ENCODE measurements at places on chromosomes 11 and 22. TPM values are rescaled to one million over a fixed set of nuclear protein-coding genes. Genes with fewer than 3 reads are reported as not detected.

DNA sequence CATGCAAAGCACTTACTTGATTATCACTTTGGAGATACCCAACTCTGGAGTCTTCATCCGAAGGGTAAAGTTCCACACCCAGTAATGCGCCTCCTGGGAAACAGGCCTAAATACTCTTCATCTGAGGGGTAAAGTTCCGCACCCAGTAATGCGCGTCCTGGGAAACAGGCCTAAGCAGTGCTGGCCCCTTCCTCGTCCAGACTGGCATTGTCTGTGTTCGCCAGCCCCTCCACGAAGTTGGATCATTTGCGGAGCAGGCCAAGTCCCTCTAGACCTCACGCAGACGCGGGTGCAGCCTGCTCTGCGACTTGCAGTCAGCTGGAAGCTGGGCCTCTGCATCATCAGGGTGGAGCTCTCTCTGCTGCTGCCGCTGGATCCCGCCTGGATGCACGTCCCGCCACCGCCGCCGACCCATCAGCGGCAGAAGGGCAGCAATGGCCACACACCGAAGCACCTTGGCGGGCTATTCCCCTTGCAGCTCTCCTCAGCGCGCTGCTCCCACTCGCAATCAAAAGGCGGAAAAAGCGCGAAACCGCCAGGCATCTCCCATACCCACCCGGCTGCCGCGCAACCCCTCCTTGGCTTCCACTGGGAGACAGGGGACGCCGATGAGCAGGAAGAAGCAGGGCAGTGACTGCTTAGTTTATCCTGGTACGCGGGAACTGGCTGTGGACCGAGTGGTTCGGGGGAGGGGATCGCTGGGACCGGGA, 34.1 kb upstream of the GLYATL1 start:
- peak; percentile 82 for DNase-seq

GRCh38 chr22:28942801-28943500, 59.6 kb downstream of the ZNRF3 start:
- no peak for DNase-seq

GRCh38 chr11:118744046-118744445, 46.9 kb downstream of the DDX6 start:
- DNase-seq, result no peak

DNA sequence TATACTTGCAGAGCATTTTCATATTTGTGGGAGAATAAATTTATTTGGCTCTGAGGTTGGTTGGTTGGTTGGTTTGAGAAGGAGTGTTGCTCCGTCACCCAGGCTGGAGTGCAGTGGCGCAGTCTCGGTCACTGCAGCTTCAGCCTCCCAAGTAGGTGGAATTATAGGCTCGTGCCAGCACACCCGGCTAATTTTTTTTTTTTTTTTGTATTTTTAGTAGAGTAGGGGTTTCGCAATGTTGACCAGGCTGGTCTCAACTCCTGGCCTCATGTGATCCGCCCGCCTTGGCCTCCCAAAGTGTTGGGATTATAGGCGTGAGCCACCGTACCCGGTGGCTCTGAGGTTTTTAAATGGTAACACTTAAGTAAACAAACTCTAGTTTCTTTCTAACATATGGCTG, 161.1 kb downstream of the TEAD1 start:
- no peak for DNase-seq

DNA sequence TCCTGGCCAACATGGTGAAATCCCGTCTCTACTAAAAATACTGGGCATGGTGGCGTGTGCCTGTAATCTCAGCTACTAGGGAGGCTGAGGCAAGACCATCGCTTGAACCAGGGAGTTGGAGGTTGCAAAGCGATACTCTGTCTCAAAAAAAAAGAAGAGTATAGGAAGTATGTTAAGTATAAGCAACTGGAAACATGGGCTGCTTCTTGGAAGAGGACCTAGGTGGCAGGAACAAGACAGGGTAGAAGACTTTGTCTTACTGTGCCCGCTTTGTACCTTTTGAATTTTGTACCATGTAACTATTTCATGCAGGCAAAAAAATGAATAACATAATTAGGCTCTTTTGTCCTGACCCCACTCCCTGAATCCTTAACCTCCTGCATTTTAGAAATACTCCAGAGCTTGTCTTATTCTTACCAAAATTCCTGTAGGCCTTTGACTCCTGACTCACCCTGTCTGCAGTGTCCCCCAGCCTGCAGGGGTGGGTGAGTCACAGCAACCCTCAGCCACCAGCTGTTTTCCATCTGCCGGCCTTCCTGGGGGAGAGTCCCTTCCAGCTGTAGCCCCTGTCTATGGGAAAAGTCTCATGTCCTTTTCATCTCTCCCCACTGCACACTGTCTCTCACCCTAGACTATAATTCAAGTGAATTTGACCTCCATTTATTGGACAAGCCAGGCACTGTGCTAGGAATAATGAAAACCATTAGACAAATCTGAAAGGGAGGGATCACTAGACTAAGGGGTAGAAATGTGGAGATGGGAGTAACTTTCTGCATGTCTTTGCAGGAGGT, 41.8 kb downstream of the TXN2 start:
- DNase-seq, result peak; percentile 99

GRCh38 chr11:79089601-79090000, 351.2 kb downstream of the TENM4 start:
- no peak for DNase-seq

- DNase-seq, result no peak
Measured at GRCh38 chr11:120749395-120749794, 237.8 kb downstream of the GRIK4 start.

DNA sequence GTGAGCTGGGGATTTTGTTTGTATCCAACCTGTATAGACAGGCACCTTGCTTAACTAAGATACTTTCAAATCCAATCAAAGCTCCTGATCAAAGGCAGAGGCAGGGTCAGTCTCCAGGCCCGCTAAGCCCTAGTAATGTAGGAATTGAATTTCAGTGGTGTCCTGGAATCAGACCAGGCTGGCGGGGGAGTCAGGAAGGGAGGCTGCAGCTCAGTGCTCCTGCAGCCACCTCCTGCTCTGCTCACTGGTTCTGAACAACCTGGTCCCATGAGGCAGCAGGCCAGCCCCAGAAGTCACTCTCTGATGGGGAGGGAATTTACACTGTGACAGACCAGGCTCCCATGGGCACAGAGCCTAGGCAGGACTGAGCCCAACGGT, 38.5 kb upstream of the GALNT18 start:
- no peak for DNase-seq

DNA sequence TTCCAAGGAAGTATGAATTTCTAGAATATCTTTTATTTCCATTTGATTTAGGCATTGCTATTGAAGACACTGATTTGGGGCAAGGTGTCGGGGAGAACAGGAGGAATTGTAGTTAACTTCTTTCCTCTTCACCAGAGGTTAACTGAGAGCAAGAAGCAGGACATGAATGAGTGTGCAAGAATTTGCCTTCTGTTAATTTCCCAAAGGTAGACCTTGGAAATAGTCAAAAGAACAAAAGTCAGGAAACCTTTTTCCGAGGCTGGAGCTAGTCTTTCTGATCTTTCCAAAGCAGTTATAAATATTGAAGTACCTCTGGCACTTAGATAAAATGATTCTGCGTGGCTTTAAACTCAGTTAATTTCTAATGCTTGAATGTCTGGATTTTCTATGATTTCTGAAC, 66.9 kb downstream of the MTMR3 start:
- DNase-seq, result peak; percentile 77

GRCh38 chr22:44884968-44885805, 124.6 kb downstream of the PHF21B start:
- DNase-seq, result no peak

- DNase-seq, result no peak
Measured at GRCh38 chr11:62875698-62876478, 4.8 kb upstream of the SLC3A2 start.

DNA sequence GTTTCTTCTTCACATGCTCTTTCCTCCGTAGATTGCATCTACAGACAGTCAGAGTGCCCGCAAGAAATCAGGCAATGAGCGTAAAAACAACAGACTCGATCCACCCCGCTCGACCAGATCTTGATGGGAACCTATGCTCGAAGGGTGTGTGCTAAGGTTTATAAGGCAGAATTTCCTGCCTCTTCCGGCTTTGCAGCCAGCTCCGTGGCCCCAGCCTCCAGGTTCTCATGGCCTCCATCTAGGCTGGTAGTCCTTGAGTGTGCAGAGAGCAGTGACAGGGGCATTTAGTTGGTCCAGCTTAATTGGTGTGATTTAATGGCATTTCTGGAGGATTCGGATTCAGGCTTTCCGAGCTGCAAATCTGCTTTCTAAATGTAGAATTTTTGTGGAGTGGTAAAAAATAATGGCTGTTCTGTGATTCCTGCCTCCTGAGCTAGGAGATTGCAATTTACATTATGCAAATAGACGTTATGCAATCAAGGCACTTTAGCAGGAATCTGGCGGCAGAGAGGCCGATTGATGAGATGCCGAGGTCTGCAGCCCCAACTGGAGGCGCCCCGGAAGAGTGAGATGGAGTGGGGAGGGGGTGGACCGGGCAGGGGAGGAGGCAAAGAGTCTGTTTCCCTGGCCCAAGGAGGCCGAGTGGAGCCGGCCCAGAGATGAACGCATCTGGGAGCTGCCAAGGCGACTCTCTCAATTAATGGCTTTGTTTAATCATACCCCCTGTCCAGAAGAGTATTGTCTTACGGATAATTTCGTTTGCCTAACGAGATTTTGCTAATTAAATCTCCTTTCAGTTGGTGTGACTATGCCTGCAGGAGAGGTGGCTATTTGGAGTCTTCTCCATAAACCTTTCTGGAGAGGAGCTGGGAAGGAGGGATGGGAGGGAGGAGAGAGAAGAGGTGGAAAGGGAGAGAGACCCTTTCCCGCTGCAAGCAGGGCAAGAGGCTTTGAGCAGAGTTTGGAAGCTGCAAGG, 75.3 kb downstream of the PKNOX2 start:
- DNase-seq, result no peak

- no peak for DNase-seq
Measured at GRCh38 chr11:11742486-11742885, 99.3 kb upstream of the USP47 start.

DNA sequence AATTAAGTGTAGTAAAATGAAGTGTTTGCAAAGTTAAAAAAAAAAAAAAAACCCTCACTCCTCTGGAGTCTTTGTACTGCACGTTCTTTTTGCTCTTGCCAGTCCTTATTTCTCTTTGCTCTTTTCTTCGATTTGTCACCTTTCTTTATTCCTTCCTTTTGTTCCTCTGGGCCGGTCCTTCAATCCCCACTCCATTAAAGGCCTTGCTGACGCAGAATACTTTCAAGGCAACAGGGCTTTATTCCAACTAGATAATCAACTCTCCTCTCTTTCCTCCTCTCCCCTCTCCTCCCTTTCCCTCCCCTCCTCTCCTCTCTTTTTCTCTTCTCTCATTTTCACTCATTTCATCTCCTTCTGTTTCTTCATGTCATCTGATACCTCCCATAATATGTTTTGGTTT, 138.2 kb upstream of the NTM start:
- no peak for DNase-seq

The BIK gene
- not detected for total RNA-seq

The PHLDA2 gene
- total RNA-seq, result 3.8 TPM

The TRIM22 gene
- total RNA-seq, result 185 TPM

The CRYBB3 gene
- total RNA-seq, result not detected

The GLYAT gene
- total RNA-seq, result not detected

The MRGPRE gene
- total RNA-seq, result under 0.01 TPM

The RBFOX2 gene
- 171 TPM for total RNA-seq

Measured in osteoblast (primary cell).